NCI-H2171 treated with DMSO at 0.1 percent for 48 hours (cell line): ENCODE measurements at places on chromosomes 1 and 21.

DNA sequence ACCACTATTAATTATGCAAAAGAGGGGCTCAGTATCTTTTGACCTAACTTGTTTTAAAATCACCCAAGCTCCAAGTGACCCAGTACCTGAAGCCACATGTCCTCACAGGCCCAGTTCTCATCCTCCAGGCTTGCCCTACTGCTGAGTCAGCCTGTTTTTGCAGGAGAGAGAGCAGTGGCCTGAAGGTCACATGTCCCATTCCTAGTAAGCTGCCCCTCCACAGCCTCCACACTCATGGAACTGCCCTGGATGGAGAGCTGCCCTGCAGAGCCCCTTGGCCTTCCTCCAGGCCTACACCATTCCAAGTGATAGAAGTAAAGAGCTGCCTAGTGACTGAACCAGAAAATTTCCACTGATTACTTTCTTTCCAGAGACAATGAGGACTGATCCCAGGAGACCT is 139.8 kb upstream of the ST6GALNAC5 start:
- no peak for DNase-seq

DNA sequence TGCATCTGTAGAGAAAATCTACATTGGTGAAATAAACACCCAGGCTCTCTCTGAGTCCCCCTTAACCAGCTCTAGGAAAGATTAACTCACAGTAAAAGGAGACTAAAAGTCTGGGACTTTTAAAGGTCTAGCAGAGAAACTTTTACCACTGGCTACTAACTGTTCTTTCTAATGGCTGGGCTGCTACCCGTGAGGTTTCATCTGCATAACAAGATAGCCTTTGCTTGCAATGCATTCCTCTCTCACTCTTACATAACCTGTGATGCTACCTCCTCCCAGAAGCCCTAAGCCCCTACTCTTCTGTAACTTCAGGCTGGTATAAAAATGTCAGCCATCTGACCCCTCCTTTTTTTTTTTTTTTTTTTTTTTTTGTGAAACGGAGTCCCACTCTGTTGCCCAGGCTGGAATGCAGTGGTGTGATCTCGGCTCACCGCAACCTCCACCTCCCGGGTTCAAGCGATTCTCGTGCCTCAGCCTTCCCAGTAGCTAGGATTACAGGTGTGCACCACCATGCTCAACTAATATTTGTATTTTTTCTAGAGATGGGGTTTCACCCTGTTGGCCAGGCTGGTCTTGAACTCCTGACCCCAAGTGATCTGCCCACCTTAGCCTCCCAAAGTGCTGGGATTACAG is 344.2 kb downstream of the RGS7 start:
- no peak for DNase-seq

GRCh38 chr1:205293350-205294074 is 28.0 kb downstream of the NUAK2 start:
- no peak for DNase-seq

DNA sequence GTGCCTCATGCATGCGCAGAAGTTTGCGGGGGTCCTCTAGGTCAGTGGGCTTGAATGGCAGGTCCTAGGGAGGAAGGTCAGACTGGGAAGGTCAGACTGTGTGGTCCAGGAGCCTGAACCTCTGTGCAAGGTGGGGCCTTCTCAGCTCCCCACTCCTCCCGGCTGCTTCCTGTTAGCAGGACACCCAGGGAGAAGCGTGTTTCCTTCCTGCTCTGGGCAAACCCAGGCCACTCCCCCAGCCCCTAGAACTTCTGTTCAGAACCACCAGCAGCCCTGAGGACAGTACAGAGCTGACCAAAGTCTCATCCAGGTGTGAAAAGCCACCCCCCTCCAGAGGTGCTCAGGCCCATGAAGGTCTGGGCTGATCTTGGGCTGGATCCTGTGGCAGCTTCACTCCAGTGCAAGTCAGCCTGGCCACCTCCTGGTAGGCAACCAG is 29.9 kb downstream of the NAV1 start:
- no peak for DNase-seq

DNA sequence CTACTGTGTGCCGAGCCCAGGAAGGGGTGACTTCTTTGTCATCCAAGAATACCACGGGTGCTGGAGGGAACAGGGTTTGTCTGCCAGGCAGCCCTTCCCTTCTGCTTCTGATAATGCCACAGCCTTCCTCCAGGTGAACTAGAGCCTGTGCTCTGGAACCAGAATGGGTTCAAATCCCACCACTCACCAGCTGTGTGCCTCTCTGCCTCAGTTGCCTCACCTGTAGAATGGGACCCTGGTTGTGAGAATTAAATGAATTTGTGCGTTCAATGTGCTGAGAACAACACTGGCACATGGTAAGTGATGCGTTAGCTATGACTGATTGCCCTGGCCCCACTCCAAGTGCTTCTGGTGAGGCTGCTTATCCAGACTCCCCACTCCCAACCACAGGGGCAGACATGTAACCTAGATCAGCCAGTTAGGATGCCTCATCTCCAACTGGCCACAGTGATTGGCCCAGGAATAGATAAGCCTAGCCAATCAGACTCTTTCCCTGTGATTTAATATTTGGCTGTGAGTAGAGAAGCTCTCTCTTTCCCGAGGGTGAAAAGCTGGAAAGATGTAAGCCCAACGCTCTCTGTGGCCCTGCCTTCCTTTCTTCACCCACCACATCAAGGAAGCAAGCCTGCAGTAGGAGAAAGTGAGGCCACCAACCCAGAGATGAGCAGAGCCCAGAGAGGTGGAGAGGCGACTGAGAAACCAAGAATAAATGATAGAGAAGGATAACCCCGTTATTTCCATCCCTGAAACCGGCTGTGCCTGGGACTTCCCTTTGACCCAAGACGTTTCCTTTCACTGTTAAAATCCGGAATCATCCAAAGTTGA is 20.8 kb upstream of the LAPTM5 start:
- DNase-seq, result peak; percentile 96

- DNase-seq, result no peak
These were observed 30.9 kb downstream of the RGS5 start for GRCh38 chr1:163171826-163172225.
